ENCODE measurements at places on chromosomes 4 and X.
A peak's percentile ranks its signal among the peaks of the same experiment; 100 is the strongest.

- no peak for DNase-seq
Measured at GRCh38 chr4:853416-853781, 27.5 kb upstream of the CPLX1 start.

GRCh38 chrX:72121383-72121782, 10.3 kb downstream of the RTL5 start:
- DNase-seq, result no peak

- no peak for DNase-seq
Measured at GRCh38 chr4:155762334-155762733, 3.5 kb downstream of the GUCY1B1 start.

DNA sequence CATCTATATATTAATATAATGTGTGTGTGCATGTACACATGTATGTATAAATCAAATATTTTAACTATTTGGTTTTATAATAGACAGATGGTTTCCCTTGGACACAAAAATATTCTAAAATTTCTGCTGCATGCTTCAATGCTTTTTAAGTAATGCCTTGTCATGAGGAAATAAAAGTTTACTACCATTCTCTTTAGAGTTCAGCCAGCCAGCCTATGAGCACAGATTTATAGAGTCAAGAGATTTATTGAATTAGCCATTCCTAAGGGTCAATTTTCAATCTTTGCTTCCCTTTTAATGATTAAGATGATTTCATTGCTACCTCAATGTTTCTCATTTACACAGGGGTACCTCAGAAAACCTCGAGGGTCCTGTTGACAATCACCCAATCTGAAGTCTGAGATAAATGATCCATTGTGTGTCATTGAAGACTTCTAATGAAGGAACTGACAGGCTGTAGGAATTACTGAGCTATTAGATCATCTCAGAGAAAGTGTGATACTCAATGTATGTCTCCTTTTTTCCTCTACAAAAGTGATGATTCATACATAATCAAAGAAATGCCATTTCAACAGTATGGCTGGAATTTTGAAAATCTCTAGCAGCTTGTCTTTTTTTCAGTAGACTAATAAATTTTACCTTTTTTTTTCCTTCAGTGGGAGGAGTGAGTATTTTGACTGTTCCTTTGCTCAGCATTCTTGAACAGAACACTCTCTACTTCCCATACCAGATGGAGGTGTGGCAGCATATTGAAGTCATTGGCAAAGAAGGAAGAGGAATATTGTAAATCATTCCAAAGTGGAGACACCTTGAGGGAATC, 222.6 kb upstream of the PCDH18 start:
- DNase-seq, result no peak

GRCh38 chrX:44104699-44105098, 131.5 kb upstream of the NDP start:
- no peak for DNase-seq

GRCh38 chr4:87919941-87920340, 55.6 kb upstream of the SPP1 start:
- no peak for DNase-seq

DNA sequence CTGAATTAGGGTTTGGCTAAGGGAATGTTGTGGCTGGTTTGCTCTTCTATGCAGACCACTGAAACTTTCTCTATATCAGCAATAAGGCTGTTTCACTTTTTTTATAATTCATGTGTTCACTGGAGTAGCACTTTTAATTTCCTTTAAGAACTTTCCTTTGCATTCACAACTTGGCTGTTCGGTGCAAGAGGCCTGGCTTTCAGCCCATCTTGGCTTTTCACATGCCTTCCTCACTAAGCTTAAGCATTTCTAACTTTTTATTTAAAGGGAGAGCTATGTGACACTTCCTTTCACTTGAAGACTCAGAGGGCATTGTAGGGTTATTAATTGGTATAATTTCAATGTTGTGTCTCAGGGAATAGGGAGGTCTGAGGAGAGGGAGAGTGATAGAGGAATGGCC, 142.3 kb downstream of the SHROOM4 start:
- no peak for DNase-seq

- DNase-seq, result no peak
Measured at GRCh38 chr4:152050106-152050505, 289.3 kb upstream of the GATB start.

- DNase-seq, result no peak
Measured at GRCh38 chr4:25160714-25161592, 704 bp upstream of the SEPSECS start.

DNA sequence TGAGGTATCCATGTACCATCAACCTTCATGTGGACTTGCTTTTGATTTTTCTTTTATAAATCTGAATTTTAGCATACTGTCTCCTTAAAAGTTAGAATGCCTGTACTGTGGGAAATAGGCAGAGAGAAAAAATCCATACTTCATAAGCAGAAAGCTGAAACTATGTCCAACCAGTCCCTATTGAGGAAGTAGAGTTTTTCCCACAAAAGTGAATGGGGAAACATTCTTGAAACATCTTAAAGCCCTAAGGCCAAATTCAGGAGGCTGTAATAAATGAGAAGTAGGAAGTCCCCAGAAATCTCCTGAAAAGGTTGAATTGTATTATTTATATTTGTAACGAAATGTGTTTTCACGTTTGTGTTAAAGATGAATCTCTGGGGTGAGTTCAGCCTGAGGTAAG, 56.3 kb downstream of the ENOX2 start:
- no peak for DNase-seq

GRCh38 chr4:98293104-98293887, 32.1 kb downstream of the RAP1GDS1 start:
- DNase-seq, result peak; percentile 4

- DNase-seq, result no peak
Measured at GRCh38 chr4:15479913-15480185, 10.2 kb downstream of the CC2D2A start.

DNA sequence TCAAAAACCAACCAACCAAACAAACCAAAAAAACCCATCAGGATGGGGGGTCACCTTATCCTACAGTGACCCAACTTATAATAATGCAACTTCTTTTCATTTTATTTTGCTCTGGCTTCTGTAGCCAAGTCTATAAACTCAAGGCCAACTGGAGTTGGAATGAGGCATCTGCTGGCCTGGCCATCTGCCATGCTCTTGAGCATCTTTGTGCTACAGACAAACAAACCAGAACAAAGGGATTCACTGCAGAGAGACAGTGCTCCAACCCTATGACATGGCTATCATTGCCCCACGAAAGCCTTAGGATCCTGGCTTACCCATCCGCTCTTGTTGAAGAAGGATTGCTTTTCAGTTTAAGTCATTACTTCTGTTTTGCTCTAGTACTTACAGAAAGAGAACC, 49.2 kb upstream of the SCRG1 start:
- no peak for DNase-seq

GRCh38 chrX:46681849-46682248, 77.1 kb downstream of the SLC9A7 start:
- DNase-seq, result no peak

Measured in stimulated activated CD4-positive, alpha-beta T cell treated with anti-CD3 and anti-CD28 coated beads, Interleukin-15, amount 100 ng/mL, for 48 hours (primary cell).